ENCODE measurements at places on chromosomes 11 and 22.

DNA sequence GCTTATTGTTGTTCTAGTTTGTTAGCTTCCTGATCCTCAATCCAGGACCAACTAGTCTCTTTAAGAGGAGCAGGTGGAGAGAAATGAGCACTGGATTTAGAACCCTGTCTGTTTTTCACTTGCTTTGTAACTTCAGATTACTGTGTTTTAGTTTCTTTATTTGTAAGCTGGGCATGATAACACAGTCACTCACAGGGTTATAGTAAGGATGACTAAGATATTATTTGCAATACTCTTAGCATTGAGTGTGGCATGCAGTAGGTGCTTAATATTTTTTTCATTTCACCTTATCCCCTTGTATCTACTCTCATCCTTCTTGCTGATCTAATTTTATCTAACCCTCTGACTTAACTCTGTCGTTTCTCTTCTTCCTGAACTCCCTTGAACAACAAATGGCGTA, 33.8 kb downstream of the DNHD1 start:
- no peak for DNase-seq

- no peak for DNase-seq
Observed at GRCh38 chr11:99631618-99632017, 610.9 kb downstream of the CNTN5 start.

DNA sequence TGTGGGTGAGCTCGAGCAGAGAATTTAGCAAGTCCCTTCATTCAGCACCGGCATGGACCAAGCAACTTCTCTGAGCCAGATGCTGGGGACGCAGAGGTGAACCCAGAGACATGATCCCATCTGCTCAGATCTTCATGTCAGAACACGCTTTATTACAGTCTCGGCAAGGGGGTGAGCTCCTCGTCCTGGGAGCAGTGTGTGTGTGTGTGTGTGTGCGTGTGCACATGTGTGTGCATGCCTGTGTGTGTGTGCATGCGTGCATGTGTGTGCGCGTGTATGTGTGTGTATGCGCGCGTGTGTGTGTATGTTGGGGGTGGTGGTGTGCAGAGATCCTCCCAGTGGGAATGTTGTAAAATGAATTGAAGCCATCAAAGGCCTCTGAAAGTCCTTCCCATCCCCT, 9.8 kb downstream of the MIAT start:
- DNase-seq: no peak

DNA sequence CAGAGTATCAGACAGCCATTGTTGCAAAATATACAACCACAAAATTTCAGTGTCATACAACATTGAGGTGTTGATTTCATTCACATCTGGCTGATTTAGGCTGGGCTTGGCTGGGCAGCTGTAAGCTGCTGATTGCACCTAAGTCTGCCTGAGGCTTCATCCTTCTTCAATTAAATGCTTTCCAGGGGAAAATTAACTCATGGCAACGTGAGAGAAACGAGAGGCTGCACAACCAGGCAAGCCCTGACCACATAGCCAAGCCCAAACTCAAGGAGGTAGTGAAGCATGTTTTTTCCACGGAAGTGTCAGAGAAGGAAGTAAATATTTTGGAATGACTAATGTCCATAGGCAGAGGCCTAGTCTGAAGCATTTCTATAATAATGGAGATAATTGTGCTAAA, 273.8 kb upstream of the ZC3H12C start:
- DNase-seq: no peak

- DNase-seq: no peak
Observed at GRCh38 chr11:61540528-61540927, 32.0 kb downstream of the LRRC10B start.

DNA sequence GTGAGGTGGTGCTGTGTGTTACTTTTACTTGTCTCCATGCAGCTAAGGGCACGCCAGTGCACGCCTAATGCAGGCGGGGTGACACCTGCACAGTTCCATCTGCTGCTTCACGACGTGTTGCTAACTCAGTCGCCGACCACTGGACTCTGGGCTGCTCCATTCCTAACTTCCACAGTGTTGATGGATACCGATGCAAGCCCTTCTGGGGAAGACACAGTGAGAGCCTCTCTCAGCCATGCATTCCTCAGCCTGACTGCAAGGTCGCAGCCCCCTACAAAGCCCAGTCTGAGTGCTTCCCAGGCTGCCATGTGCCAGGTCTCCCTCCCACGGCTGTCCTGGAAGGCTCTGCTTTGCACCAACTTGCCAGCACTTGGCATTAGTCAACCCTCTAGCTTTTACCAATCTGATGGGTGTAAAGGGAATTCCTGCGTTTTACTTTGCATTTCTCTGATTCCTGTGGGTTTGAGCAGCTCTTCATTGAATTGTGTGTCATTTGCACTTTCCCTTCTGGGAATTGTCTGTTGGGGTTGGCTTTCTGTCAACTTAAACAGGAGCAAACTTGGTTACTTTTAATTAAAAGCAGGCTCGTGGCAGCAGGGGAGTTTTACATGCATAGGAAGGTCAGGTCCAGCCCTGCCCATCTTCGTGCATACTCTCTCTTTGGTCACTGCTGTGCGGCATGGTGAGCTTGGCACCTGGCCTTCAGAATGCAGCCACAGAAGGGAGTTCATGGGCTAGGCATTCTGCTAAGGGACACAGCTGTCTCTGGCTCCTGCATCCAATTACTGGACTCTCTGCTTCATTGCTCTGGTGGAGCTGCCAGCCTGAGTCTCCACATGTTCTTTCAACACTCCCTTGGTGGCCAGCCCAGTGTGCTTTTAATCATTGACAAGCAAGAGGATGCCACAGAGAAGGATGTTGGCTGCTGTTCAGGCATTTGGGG, 34.6 kb upstream of the SHANK2 start:
- no peak for DNase-seq

DNA sequence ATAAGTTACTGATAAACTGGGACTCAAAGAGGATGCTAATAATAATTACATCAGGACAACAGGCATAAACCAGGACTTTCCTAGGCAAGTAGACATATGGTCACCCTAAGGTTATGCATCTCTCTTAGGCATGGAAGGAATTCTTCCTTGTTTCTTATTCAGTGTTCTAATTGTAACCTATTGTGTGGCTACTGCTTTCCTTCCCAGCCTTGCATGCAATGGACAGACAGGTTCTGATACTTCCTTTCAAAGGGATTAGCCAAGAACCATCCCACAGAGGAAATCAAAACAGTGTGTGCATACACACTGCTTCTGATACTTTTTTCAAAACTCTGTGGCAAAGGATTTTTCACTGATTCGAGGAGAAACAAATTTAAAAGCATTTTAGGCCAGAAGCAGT, 48.3 kb downstream of the RRAS2 start:
- DNase-seq: no peak

DNA sequence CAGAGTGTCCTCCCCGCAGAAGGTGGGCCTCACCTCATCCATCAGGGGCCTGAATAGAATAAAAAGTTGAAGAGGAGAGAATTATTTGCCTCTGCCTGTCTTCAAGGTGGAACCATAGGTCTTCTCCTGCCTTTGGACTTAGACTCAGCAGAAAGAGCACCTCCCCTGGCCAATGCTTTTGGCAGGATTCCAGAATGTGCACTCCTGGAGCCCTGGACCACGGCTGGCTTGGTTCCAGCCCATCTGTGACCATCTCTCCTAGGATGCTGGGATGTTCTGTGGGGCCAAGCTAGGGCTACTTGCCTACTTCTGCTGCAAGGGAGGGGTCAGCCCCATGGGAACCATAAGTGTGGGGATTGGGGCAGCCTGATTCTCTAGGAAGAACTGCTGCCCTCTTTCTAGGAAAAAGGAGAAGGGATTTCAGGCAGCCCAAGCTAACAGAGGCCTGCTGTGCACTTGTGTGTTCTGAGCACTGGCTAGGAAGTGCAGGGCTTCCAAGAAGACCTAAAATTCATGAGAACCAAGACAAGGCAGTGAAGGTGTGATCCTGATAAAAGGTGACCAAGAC, 32.2 kb upstream of the SHANK2 start:
- no peak for DNase-seq

GRCh38 chr22:35411102-35411501, 11.2 kb downstream of the MCM5 start:
- DNase-seq: no peak

DNA sequence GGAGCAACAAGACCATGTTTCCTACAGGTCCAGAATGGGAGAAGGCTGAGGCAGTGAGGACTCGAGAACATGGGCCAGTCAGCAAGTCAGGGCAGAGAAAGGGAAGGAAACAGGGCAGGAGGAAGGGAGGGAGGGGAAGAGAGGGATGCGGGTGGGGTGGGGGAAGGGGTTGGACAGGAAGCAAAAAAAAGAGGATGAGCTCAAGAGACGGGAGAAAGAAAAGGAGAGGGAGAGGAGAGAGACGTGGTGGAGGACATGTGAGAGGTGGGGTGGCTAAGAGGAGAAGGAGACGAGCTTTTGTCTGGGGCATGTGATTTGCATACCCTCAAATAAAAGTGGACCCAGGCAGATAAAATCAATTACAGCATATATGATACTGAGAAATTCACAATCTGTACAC, 389.5 kb upstream of the B3GAT1 start:
- DNase-seq: no peak

- DNase-seq: no peak
Observed at GRCh38 chr11:10225553-10225952, 68.5 kb downstream of the SBF2 start.

DNA sequence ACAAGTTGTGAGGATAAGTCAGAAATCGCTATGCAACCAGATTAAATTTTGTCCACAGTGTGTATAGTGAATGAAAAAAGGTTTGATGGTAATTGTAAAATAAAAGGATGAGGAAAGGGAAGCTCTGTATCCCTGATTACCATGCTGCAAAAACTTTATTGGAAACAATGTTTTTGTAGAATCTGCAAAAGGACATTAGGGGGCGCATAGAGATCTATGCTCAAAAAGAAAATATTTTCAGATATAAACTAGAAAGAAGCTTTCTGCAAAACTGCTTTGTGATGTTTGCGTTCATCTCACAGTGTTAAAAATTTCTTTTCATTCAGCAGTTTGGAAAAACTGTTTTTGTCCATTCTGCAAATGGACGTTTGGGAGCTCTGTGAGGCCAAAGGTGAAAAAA, 390.5 kb downstream of the OR4C45 start:
- no peak for DNase-seq

GRCh38 chr11:75930534-75930933, 115.5 kb downstream of the UVRAG start:
- DNase-seq: no peak

DNA sequence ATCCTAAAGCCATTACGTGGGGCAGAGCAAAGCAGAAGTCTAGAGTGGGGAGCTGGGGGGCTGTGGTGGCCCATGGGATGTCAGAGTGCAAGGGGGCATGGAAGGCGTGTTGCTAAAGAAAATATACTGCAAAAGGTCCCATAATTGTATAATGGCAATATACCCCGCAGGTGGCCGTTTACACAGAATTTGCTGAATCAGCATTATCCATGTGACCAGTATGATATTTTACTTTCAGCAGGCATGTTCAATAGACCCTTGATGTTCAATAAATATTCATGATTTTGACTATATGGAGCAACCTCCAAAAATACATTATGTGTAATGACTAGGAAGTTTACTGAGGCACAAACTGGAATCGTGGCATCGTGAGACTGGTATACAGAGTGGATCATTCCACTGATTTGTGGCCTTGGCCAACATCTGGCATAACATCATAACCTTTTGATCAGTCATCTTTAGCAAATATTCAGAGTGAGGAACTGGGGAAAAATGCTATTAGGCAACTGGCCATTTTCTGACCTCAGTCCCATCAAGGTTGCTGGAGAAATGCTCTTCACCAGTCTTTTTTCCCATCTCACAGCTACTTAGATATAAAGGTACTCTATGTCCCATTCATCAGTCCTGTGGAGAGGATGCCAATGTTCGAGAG, 29.3 kb upstream of the PPP2R1B start:
- DNase-seq: no peak

GRCh38 chr11:66996609-66997273, 21.6 kb downstream of the C11orf86 start:
- no peak for DNase-seq

DNA sequence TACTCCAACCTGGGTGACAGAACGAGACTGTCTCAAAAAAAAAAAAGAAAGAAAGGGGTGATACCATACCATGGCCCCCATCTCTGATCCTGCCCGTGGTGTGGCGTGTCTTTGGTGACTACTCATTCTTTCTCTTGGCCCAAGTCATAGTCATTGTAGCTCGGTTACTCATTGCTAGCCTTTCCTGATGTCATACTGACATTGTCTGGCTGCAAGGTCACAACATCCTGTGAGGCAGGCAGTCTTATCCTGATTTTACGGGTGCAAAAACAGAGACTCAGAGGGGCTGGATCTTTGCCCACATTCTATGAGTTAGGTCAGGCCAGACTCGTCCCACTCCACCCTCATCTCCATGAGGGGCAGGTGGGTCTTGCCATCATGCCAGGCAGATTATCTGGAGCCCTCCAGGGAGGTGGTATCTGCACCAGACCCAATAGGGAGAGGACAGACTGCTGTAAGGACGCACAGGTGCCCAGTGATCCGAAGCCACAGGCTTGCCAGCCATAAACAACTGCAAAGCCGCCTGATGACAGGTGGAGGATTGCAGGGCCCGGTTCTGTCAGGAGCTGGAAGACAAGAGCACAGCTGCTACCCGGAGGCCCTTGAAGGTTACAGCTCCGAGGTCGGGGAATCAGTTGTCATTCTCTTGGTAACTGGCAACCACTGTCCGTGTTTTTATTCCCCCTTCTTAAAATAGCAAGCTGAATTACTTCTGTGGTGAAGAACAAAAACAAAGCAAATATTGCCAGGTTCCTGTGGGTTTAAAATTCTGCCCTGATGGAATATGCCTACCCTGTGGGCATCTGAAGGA, 13.8 kb downstream of the TOM1 start:
- no peak for DNase-seq

GRCh38 chr22:36136475-36136874, 24.1 kb downstream of the APOL3 start:
- no peak for DNase-seq

- no peak for DNase-seq
Observed at GRCh38 chr11:91608677-91609076, 615.9 kb upstream of the FAT3 start.

DNA sequence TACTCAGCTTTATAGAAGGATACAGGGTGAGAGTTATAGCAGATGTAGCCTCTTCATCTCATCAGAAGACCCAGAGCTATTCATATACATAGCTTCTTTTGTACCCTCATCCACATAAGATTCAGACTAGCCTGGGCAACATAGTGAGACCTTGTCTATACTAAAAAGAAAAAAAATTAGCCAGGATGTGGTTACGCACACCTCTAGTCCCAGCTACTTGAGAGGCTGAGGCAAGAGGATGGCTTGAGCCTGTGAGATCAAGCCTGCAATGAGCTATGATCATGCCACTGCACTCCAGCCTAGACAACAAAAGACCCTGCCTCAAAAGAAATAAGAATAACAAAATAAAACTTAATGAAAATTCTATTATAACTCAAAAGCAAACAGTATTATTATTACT, 36.7 kb upstream of the B3GNT6 start:
- no peak for DNase-seq

GRCh38 chr11:18408558-18409291, 3.4 kb upstream of the LDHC start:
- DNase-seq: no peak

GRCh38 chr11:33211153-33211552, 46.0 kb upstream of the HIPK3 start:
- DNase-seq: no peak
